ENCODE measurements at places on chromosomes 4 and X. TPM values are rescaled to one million over a fixed set of nuclear protein-coding genes. Genes with fewer than 3 reads are reported as not detected.

The PDCL2 gene
- polyA plus RNA-seq: not detected

The CCDC149 gene
- not detected for polyA plus RNA-seq

The IL1RAPL1 gene
- polyA plus RNA-seq: not detected

The RBM46 gene
- polyA plus RNA-seq: not detected

DNA sequence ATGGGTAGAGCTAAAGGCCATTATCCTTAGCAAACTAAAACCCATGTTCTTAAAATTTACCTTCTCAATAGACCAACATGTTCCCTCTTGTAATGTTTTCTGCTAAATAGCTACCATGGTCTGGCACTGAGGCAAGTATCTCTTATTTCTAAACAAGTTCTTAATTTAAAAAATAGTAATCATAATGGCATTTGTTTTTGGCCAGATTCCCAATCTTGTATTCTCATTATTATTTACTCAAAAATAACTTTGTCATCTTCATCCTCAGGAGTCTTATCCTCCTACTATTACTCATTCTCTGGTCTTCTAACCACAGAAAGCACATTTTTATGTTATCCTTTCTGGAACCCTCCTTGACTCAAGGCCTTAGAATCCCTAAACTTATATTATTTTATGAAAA, 931.2 kb downstream of the CCSER1 start:
- DNase-seq: no peak

DNA sequence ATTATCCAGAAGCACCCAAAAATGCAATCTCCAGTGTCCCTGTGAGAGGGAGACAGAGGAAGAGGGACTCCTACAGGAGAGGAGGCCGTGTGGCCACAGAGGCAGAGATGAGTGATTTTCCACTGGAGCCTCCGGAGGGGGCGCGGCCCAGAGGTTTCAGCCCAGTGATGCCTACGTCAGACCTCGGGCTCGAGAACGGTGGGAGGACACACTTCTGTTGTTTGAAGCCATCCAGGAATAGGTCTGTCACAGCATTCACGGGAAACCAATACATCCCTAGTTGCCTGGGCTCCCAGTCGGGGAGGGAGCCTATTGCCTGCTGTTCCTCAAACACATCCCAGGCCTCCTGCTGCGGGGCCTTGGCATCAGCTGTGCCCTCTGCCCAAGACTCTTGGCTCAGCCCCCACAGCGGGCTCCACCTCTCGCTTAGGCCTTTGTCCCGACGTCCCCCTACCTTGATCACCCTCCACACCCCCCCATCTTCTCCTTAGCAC, 39.2 kb upstream of the HMX1 start:
- no peak for DNase-seq

- DNase-seq: no peak
These were observed 15.0 kb downstream of the RBMX start for GRCh38 chrX:136865270-136866158.

- DNase-seq: no peak
These were observed 24.2 kb downstream of the L1CAM start for GRCh38 chrX:153861733-153862310.

GRCh38 chr4:6349896-6350603, 80.4 kb downstream of the WFS1 start:
- no peak for DNase-seq

DNA sequence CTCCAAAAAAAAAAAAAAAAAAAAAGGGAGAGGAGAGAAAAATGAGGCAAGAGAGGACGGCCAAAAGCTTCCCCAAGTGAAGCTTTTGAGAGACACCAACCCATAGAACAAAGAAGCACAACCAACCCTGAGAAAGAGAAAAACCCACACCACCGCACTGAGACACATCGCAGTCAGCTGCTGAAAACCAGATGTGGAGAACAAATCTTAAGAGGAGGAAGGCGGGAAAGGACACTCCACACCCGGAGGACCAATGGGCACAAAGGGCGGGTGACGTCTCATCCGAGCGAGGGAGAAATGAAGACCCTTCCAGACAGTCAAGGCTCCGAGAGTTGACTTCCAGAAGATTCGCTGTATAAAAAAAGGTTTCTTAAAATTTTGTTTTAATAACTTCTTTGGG, 112.1 kb downstream of the AFAP1 start:
- DNase-seq: no peak

DNA sequence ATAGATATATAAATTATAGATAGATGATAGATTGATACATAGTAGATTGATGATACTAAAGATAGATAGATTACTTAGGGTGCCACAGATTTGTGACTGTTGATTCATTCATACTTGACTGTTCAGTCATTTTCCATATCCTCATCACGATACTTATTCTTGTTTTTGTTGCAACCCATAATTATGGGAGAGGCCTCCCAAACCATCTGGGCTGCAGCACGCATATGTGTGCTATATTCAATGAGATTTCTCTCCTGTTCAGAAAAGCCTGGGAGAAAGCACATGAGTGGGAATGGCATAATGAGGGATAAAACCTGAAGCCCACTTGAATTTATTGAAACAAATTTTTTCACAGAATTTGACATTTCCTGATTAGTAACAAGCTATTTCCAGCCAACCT, 346.4 kb upstream of the PRKX start:
- no peak for DNase-seq
